GM13976 (cell line): ENCODE measurements at places on chromosomes 6 and 20.

GRCh38 chr20:6135347-6135746 lies 12.5 kb upstream of the FERMT1 start:
- DNase-seq: no peak

DNA sequence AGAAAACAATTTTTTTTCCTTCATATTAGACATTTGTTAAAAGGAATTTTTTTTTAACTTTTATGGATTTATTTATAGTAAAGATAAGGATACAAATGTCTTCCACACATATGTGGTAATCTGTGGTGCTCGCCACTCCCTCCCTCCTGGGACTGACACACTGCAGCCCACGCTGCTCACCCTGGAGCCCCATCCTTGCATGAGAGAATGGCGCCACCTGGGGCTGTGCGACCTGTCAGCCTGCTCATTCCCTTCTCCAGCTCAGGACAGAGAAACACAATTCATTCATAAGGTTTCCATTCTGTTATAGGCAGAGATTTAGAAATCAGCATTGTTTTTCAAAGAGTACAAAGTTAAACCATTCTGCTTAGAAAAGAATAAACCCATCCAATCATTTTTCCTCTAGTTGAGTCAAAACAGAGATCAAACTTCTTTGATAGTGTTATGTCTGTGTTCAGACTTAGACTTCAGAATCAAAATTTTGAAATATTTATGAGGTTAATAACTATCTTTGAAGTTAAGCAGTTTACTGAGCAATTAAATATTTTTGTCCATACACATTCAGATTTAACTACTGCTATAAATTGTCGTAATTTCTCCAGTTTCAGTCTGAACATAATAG lies 42.8 kb upstream of the DYNLRB1 start:
- DNase-seq: peak; percentile 59

DNA sequence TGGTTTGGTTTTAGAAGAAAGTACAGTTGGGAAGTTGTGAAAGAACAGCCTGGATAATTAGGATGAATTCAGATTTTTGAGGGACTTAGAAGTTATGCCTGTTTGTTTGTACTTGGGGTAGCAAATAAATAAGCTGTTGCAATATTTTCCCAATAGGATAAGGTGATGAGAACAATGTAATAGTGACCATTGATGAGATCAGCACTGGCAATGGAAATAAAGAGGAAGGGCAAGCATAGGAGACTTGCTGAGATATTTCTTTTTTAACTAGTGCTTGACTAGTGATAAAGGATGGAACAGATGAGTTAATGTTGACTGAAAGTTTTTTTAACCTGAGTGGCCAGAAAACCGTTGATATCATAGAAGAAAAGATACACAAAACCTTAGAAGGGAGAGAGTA lies 498.8 kb downstream of the CDKAL1 start:
- DNase-seq: no peak

DNA sequence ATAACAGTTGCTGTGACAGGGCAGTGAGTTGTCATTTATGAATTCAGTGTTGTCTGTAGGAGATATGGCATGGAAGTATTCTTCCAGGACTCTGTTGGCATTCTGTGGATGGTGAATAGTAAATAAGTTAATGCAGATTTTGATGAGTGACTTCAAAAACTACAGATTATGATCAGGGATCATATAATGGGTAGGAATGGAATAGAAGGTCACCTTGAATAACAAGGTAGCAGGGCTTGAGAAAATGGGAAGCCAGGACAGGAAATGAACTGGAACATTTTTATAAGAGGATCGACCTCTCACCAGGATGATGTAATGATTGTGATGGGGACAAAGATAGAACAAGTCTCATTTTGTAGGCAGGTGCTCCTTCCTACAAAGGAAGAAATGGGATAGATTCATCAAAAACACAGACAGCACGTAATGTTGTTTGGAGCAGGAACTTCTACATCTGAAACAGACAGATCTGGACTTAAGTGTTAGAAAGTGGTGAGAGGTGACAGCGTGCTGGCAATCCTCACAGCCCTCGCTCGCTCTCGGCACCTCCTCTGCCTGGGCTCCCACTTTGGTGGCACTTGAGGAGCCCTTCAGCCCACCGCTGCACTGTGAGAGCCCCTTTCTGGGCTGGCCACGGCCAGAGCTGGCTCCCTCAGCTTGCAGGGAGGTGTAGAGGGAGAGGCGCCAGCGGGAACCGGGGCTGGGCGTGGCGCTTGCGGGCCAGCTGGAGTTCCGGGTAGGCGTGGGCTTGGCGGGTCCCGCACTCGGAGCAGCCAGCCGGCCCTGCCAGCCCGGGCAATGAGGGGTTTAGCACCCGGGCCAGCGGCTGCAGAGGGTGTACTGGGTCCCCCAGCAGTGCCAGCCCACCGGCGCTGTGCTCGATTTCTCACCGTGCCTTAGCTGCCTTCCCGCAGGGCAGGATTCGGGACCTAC lies 30.8 kb upstream of the SSR1 start:
- DNase-seq: no peak

DNA sequence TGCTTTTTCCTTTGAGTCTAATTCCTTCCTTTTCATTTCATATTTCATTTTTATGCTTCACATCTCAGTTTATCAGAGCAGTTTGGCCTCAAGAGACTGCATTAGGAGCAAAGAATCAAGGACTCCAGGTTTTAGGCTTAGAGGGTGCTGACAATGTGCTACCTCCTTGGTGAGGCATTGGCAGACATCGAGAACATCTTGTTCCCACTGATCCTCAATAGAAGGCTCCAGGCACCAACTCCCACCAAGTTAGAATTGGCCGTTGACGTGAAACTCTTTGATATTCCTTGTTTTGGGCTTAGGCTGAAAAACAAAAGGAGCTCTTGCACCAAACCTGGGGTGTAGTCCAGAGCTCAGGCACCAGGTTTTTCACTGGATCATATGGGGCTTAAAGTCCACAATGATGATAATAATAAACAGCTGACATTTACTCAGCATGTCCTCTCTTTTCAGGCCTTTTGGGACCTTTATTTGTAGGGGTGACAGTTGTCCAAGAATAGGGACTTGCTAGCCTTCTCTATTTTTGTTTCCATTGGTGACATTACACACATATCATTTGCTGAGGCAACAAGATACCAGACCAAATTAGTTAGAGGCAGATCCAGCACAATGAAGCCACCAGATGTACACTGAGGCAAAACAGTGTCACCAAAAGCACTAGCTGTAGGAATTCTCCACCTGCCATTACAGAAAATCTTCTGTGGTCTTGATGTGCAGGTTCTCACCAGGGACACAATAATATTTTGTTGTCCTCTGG lies 81.0 kb upstream of the ENPP5 start:
- DNase-seq: no peak

DNA sequence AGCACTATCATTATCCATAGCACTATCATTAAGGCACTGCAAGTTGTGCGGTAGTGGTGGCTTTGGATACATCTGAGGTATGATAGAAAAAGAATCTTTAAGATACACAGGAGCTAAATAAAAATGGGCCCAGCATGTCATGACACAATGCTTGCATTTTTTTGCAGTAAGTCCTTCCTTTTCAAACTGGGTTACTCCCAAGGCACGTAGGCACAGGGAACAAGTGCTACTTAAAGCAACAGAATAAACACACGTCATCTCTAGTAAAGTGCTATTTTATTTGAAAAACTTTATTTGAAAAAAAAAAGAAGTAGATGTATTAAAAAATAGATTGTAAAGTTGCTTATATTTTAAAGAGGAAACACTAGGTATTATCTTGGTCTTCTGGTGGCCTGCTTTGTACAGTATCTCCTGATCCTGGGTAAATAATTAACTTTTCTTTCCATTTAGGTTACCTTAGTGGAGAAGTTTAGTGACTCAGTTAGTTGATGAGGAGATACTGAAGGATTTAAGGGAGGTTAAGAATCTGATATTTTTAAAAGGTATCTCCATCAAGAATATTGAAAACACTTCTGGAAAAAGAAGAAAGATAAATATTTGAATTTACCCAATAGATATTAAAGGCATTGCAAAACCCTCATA lies 129.6 kb downstream of the EDN1 start:
- no peak for DNase-seq

GRCh38 chr6:118696271-118696670 lies 44.9 kb upstream of the CEP85L start:
- DNase-seq: no peak

GRCh38 chr20:32312718-32313424 lies 35.4 kb downstream of the KIF3B start:
- DNase-seq: no peak

GRCh38 chr6:157879873-157880254 lies 56.8 kb downstream of the SNX9 start:
- DNase-seq: no peak

GRCh38 chr6:403659-404655 lies 12.4 kb downstream of the IRF4 start:
- peak; percentile 28 for DNase-seq

DNA sequence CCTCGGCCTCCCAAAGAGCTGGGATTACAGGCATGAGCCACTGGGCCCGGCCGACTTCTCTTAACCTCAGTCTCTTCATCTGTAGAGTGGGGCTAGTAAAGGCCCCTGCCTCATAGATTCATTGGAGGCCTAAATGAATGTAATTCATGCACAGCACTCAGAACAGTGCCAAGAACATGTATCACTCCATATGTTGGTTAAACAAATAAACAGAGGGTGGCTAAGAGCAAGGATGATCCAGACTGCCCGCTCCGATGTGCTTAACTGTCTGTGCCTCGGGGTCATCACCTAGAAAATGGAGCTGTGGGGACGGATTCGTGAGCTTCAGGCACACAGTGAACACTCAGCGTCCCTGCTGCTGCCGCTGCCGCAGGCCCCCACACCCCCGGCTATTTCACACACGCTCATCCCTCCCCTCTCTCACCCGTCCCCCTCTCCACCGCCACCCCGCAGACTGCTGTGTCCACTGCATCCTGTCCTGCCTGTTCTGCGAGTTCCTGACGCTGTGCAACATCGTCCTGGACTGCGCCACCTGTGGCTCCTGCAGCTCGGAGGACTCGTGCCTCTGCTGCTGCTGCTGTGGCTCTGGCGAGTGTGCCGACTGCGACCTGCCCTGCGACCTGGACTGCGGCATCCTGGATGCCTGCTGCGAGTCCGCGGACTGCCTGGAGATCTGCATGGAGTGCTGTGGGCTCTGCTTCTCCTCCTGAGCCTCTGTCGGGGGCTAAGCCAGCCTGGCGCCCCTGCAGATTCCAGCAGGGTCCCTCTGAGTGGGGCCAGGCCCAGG lies 14.8 kb downstream of the MDFI start:
- DNase-seq: no peak

- no peak for DNase-seq
These were observed 270.3 kb downstream of the NKAIN2 start for GRCh38 chr6:124073820-124074587.

DNA sequence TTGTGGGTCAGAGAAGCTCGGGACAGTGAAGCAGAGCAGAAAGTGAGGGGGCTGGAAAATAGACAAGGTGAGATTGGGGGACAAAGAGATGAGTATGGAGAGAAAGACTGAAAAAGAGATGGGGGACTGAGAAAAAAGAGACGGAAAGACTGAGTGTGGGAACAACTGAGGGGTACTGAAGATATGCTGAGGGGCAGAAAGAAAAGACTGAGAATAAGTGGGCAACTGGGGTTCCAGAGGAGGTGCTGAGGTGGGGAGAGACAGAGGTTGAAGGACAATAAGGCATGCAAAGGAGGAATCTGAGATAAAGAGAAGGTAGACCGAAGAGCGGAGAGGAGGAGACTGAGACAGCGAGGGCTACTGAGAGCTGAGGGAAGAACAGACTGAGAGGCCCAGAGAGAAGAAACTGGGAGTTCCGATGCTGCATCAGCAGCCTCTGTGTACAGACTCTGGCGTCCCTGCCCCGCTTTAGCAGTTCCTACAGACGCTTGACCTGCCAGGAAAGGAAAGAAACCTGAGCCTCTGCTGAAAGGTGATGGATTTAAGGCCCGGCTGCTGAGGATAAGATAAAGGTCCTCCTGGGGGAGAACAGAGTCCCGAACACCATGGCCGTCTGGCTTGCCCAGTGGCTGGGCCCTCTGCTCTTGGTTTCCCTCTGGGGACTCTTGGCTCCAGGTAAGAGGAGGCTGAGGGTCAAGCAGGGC lies at the start of gene PRSS16:
Gene PRSS16, plus strand, starts transcription at position 569 of the 704 bp plus-strand sequence. Its CDS starts 37 bp downstream, at position 606.
- DNase-seq: no peak

DNA sequence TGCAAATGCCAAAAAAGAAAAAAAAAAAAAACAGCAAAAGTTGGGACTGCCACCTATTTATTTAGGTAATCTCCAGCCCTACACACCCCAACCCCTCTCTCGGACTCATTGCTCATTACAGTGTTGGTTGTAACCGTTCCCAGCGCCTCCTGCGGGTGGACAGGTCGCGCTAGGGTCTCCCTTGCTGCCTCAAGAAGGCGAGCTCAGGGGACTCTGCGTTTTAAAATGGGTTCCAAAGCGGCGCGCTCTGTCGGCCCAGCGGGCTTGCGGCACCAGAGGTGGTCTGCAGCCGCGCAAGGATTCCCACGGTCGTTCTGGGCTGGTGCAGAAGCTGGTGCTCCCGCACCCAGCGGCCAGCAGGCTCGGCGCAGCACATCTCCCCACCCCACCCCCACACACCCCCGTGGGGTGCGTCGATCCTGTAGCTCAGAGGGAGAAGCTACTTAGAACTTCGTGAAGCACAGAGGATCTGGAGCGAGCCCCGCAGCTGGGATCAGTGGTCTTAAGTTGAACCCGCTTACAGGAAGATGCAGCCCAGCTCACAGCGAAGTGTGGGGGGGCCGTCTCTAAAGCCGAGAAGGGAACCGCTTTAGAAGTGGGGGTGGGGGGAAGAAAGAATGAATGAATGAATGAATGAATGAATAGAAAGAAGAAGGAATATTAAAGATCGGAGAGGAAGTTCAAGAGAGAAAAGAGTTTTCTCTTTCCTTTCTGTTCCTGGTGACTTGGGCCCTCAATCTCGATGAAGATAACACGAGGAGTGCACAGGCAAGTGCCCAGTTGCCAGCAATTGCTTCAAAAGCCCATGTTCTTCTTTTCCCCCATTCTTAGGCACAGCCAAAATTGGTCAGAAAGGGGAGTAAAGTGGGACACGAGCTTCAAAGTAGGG lies 780 bp downstream of the TFAP2A start:
- DNase-seq: no peak

GRCh38 chr6:21935561-21936028 lies 342.0 kb downstream of the SOX4 start:
- DNase-seq: no peak

- DNase-seq: no peak
These were observed 24.5 kb downstream of the CD83 start for GRCh38 chr6:14142063-14142450.

- no peak for DNase-seq
These were observed 290.9 kb upstream of the RNF217 start for GRCh38 chr6:124671324-124671723.

DNA sequence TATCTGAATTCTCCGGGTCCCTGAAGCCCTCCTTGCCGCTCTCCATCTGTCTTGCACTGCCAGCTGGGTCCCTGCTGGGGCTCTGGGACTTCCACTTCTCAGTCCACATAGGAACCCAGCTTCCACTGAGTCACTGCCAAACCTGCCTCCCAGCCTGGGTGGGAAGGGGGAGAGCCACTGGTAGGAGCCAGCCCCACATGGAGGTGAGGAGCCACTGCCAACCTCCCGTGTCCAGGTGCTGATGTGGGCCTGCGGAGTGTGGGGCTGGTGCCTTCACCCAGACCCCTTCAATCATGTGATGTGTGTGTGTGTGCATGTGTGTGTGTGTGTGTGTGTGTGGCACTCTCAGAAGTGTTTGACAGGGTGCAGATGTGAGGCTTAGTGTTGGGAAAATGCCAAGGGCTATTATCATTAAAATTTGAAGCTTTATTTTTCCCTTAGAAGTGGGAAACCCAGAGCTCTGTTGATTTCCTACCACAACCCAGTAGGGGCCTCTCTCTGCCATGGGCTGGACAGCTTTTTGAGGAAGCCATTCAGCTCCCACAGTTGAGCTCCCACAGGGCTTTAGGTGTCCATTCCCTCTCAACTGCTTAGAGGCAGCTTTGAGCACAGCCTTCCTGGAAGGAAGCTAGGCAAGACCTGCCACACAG lies 9.3 kb upstream of the SGK2 start:
- DNase-seq: no peak

GRCh38 chr20:48403167-48403761 lies 424.5 kb downstream of the PREX1 start:
- no peak for DNase-seq
